PC-3 (cell line): ENCODE measurements at places on chromosomes 16 and 17.

DNA sequence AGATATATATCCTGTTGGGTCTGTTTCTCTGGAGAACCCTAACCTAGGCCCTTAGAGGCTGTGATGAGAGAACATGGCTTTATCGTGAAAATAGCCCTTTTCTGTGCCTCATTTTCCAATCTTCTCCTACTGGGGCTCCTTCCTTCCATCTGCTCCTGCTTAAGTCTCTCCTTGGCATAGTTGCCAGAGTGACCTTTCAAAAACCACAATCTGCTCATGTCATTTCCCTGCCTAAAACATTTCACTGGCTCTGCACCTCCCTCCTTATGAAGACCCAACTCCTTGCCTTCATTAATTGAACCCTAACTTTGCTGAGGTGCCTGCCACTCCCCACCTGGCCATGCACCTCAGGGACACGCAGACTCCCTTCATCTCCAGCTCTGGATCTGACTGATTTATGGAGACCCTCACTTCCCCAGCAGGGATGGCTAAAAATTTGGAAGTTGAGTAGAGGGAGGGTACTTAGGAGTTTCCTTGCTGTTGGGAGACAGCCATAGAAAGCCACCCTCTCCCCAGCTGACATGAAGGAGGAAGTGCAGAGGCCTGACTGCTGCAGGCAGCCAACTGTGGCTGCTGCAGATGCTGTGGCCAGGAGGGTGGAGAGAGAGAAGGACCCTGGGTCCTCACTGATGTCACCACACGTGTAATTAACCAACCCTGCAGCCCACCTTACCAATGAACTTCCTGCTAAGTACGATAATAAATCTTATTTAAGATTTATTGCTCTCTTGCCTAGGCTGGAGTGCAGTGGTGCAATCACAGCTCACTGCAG, 6.3 kb upstream of the GGA2 start:
- DNase-seq: no peak

GRCh38 chr16:82263521-82264143, 93.6 kb upstream of the MPHOSPH6 start:
- peak; percentile 63 for DNase-seq

DNA sequence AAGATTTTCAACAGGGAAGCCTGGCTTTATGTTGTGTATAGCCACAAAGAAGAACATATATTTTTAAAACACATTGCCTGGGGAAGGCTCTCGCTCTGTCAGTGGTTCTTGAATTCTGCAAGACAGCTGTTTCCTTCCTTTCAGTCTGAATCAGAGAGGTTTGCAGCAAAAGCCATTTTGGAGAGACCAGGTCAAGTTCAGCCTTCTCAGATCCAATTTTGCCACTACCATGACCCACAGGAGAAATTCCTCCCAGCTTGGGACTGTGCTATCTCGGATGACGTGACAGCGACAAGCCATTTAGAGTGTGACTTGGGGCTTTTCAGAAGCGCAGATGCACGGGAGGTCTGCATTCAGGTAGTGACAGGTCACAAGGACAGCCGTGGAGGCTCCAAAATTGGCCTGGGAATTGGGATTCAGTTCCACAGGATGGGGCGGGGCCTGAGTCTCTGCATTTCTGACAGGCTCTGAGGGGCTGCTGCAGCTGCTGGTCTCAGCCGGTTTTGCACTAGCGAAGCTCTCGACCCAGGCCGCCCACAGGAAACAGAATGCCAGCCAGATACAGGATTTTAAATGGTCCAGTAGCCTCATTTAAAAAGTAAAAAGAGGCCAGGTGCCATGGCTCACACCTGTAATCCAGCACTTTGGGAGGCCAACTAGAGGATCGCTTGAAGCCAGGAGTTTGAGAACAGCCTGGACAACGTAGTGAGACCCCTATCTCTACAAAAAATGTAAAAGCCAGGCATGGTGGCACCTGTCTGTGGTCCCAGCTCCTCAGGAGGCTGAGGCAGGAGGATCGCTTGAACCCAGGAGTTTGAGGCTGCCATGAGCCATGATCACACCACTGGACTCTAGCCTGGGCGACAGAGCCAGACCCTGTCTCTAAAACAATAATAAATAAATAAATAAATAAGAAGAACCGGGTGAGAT, 196.6 kb upstream of the CIBAR2 start:
- no peak for DNase-seq

- DNase-seq: peak; percentile 90
Observed at GRCh38 chr17:75514299-75514918, 928 bp downstream of the CASKIN2 start.

GRCh38 chr17:80504686-80505413, 28.4 kb upstream of the NPTX1 start:
- no peak for DNase-seq
